ENCODE measurements at places on chromosomes 4 and X. TPM values are rescaled to one million over a fixed set of nuclear protein-coding genes. Genes with fewer than 3 reads are reported as not detected.

DNA sequence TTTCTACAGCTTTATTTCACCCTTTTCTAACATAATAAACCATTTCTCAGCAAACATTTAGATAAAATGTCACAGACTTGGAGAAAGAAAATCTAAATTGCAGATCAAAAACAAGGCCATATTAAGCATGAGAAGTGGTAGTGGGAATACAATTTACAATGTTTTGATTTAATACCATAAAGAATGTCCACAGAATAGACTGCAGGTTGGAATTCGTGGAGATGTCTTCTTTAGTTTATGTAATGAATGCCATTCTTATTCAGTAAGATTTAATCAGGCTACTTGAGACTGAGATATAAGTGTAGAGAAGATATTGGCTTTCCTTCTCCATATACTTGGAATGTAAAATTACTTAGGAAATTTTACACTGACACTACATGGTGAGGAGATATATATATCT, 91.9 kb upstream of the ZFP42 start:
- H3K27me3 ChIP-seq, result no peaks in the 10 kb centered on the region
- no peaks in the 10 kb centered on the region for H3K4me1 ChIP-seq
- no peak overlapping the region for H3K4me3 ChIP-seq
- H3K36me3 ChIP-seq, result no peaks in the 10 kb centered on the region
- DNase-seq, result no peak

DNA sequence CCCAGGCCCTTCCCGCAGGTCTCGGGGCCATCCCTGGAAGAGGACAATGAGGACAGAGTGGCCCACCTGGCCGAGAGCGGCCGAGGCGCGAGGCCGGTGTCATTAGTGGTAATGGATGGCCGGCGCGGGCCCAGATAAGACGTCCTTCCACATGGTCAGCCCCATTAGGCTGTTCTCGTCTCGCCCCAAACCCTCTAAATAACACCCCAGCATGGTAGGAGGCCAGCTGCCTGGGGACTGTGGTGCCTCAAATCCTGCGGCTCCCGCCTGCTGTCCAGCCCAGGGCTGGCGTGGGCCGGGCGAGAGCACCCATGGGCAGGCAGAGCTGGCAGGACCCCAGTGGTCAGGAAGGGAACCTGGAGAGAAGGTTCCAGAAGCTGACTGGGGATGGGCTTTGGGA, 121.7 kb downstream of the FAM53A start:
- peaks cover 6% of the 10 kb centered on the region for H3K4me1 ChIP-seq
- H3K4me3 ChIP-seq, result no peak overlapping the region
- peaks cover 50% of the 10 kb centered on the region for H3K27me3 ChIP-seq
- H3K27ac ChIP-seq, result no peak overlapping the region
- H3K36me3 ChIP-seq, result no peaks in the 10 kb centered on the region

- H3K4me1 ChIP-seq, result no peaks in the 10 kb centered on the region
- H3K27ac ChIP-seq, result no peak overlapping the region
- H3K4me3 ChIP-seq, result no peak overlapping the region
These were observed 411.7 kb downstream of the ARHGAP24 start for GRCh38 chr4:85886665-85887064.

- no peak overlapping the region for H3K4me3 ChIP-seq
- H3K27ac ChIP-seq, result no peak overlapping the region
- no peaks in the 10 kb centered on the region for H3K27me3 ChIP-seq
- no peaks in the 10 kb centered on the region for H3K36me3 ChIP-seq
- no peaks in the 10 kb centered on the region for H3K4me1 ChIP-seq
These were observed 51.4 kb downstream of the SGMS2 start for GRCh38 chr4:107876099-107876498.

DNA sequence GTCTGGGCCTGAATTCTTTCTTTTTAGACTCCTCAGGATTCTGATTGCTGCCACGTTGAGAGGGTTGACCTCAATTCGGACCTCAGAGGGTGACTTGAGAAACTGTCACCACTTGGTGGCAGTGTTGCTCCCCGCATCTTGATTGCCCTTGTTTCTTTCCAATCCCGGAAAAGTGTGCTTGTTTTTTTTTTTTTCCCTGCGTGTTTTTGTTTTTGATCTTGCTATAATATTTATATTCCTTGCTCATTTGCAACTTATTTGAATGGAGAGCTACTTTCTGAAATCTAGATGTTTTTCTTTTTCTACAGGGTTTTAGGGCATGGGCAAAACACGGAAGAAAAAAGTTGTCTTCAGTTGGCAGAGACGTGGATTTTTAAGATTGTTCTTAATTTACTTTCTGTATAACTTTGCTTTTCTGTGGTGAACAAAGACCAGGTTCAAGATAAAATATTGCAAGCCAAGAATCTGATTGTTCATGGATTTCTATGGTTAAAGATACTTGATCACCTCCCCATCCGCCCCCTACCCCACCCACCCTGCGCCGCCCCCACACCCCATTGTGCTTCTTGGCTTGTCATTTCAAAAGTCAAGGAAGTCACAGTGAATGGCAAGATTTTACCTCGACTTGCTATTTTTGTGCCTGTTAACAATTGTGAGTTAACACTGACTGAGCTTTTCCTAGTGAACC, 102.0 kb downstream of the PTTG2 start:
- H3K27me3 ChIP-seq, result no peaks in the 10 kb centered on the region
- no peak for DNase-seq
- H3K36me3 ChIP-seq, result peaks cover 24% of the 10 kb centered on the region
- H3K27ac ChIP-seq, result peak overlapping the region; percentile 29

Gene KLHL13
- 1.4 TPM for total RNA-seq

Gene TMSB15A
- not detected for total RNA-seq

Gene SOX3
- not detected for total RNA-seq

Gene ARMCX1
- 21.2 TPM for total RNA-seq

Gene LINC00632
- total RNA-seq, result 18.0 TPM

Gene PCDH10
- total RNA-seq, result 0.06 TPM

All from spleen (tissue), 13 donors.